Esophagus mucosa (tissue), 1 donor: ENCODE measurements at places on chromosomes 4 and X. TPM values are rescaled to one million over a fixed set of nuclear protein-coding genes. Genes with fewer than 3 reads are reported as not detected.
A peak's percentile ranks its signal among the peaks of the same experiment; 100 is the strongest.

PAGE1 gene
- not detected for total RNA-seq

IL2 gene
- not detected for total RNA-seq

GRCh38 chr4:86122404-86122803 lies 237.4 kb downstream of the MAPK10 start:
- no peak for ATAC-seq

NKRF gene
- total RNA-seq, result 7.5 TPM

DNA sequence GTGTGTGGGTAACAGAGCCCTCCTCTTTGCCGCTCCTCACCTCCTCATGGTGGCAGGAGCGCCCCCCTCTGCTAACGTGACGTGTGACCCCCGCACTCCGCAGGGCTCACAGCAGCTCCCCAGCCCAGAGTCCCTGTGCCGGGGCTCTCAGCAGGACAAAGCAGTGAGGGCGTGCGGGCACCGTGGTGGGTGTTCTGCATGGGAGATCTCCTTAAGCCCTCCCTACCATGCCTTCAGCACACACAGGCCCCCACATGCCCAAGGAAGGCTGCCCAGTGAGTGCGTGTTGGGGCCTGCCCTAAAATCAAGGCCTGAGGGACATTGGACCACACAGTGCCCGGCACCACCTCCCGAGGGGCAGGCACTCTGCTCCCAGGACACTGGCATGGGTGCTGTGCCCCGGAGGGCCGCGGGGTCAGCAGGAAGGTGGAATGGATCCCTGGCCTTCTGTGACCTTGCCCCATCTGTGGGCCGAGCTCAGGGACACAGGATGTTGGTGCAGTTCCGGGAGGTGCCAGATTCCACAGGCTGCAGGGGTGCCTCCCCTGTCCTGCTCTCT lies 10.1 kb downstream of the PSAPL1 start:
- no peak for ATAC-seq

- ATAC-seq, result peak; percentile 76
These were observed 134.7 kb downstream of the KLF8 start for GRCh38 chrX:56366901-56367300.

- ATAC-seq, result no peak
These were observed 26.4 kb downstream of the ANAPC10 start for GRCh38 chr4:145071560-145071959.

- no peak for ATAC-seq
These were observed 8.5 kb downstream of the FMR1 start for GRCh38 chrX:147920161-147920666.

GAB1 gene
- 30.2 TPM for total RNA-seq

GRCh38 chrX:69501429-69501828 lies 2.7 kb upstream of the NALF2 start:
- ATAC-seq, result no peak

DNA sequence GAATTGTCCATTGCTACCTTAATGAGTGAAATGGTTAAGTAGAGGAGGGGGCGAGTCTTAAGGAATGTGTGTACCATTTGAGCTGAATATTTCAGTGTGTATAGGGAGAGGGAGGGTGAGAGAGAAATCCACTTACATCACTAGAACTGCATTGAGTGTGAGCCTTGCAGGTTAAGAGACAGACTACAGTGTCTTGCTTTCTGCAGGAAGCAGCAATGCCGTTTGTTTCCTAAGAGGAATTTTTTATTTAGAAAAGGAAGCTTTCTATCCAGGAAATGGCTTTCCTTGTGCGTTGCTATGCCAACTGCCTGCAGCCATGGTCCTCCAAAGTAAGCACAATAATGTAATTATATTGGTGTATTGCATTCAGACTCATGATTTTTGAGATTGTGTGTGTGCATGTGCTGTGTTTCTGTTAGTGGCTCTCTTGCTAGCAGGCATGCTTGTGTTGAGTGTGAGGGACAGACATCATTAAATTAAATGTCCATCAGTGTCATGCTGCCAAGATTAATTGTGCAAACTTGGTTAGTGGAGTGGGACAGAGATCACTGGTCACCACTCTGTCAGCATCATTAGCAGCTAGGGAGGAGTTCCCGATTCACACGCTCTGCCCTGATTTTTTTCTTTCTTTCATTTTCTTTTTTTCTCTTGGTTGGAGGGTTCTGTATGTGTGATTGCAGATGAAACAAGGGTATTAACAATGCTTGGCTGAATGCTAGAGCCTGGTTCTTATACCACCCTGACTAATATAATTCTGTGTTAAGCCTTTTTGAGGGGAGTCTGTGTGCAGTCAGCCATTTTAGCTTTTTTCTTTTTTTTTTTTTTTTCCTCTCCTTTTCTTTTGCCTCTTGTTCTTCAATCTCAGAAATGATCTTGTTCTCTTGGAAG lies 164.3 kb downstream of the RAPGEF2 start:
- no peak for ATAC-seq

DNA sequence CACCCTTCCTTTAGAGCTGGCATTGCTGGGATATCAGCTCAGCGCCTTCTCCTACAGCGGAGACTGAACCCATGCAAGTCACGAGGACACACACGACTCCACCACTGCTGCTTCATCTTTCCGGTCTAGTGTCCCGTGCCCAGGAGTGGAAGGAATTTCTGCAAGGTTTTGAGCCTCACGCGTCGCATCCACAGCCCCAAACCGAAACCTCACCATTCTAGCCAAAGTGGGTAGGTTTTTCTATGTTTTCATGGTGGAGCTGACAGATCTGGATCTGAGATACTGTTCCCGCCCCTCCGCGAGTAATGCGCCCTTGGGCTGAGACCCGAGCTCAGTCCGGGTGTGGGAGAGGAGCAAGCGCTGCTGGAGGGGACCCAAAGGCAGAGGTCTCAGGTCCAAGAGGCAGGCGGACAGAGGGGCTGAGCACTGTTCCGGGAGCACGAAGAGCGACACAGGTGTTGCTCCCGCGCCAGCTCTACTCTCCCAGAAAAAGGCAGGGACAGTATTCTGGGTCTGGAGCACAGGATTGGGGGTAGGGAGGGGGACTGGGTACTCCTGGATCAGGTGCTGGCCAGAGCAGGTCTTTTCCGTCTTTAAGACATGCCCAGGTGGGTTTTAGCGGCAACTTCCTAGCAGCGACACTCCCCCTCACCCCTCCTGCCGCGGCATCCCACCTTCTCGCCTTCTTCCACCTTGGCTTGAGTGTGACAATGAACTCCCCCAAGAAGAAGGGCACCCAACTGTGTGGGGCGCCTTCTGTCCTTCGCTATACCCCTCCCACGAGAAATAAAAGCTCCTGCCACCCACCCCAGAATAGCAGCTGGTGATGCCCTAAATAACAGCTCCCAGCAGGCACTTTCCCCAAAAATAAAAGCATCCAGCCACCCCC lies 1.8 kb downstream of the EPHA5 start:
- no peak for ATAC-seq

DNA sequence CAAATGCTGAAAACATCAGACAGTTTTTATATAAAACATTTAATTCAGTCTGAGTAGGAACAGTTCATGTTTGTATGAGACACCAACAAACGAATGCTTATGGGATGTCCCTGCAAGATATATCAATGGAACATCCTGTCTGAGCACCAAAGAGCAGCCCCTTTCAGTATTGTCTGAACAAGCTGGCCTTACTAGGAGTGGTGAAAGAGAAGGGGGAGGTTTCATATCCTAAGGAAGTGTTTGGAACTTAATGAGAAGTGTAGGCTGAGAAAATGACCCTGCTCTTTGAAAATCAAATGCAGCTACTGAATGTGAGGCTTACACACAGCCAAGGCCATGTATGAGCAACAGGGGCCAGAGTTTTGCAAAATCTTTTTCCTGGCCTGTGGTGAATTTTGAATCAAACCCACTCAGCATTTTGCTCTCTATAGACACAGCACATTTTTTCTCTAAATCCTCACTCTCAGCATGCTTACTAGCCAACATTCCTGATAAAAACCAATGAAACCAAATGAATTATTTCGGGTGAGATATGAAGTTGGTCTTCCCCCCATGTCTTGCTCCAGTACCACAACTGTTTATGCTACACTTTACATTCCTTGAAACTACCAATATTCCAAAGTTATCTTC lies 119.4 kb downstream of the LUZP4 start:
- no peak for ATAC-seq

GRCh38 chrX:1025413-1025812 lies 187.0 kb downstream of the CRLF2 start:
- no peak for ATAC-seq

GRCh38 chr4:663438-664428 lies 10.3 kb downstream of the ATP5ME start:
- peak; percentile 32 for ATAC-seq

RIBC1 gene
- total RNA-seq, result 0.36 TPM

DNA sequence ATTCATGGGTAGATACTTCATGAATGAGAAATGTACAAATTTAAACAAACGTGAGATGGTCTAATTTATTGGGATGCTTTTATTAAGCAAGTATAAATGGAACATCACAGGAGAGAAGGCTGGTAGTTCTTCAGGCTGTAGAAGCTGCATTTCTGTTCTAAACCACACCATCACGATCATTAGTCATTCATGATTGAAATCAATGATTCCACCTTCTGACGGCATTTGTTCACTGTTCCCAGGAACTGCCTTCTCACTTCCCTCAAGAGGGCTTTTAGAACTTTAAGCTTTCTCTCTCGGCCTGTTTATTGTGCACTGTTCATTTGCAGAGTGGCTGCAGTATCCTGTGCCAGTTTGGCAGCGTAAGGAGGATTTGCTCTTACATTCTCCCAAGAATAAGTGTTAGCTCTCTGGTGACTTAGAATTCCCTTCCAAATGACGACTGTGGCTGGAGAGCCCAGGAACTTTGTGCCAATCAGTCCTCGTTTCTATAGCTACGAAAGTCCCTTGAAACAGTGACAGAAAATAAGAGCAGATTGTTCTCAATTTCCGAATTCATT lies 54.7 kb downstream of the MFAP3L start:
- no peak for ATAC-seq

PAGE5 gene
- total RNA-seq, result not detected

DNA sequence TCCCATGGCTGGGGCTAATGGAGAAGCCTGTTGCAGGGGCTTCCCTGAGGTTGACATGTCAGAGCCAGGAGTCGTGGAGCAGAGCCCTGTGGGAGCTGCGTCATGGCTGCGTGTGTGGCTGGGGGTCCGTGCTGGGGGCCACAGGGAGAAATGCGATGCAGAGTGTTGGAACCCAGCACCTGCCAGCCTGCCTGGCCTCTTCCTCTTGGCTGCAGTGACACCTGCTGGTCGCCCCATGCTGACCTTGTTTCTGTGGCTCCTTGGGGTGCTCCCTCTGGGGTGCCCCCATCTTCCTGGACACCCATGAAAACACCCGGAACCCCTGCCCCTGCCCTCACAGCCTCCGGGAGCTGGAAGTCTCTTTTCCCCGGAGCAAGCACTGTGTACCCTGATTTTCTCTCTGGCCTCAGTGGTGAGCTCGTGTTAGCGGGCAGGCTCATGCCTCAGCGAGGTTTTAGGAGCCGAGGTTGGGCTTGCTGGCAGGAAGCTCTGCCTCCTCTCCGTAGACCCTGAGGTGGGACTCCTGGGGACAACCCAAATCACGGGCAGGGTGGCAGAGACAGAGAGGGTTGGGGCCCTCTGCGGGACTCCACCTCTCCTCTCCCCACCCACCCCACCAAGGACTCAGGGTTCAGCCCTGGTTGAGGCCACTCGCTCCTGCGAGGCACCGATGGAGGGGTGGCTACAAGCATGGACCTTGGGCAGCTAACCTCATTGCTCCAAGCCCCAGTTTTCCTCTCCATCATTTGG lies 103.7 kb downstream of the SORCS2 start:
- ATAC-seq, result peak; percentile 64

TBC1D1 gene
- total RNA-seq, result 11.4 TPM

DNA sequence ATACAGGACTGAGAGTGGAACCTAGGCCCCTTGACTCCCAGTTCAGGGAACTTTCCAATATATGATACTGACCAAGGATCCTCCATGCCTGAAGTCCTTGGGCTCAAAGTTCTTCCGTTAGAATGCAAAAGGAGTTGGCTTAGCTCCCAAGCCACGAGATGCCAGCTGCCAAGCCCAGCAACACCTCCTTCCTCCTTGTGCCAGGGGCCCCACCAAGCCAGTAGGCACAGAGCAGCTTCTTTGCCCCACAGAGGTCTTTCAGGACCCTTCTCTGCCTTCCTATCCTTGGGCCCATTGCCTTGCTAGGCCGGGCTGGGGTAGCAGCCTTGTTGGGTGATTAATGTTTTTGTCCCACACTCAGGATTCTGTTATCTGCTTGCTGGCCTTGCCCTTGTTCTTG lies 105.6 kb downstream of the EFNB1 start:
- no peak for ATAC-seq

EDA2R gene
- 0.72 TPM for total RNA-seq

ASB9 gene
- 1.8 TPM for total RNA-seq

DNA sequence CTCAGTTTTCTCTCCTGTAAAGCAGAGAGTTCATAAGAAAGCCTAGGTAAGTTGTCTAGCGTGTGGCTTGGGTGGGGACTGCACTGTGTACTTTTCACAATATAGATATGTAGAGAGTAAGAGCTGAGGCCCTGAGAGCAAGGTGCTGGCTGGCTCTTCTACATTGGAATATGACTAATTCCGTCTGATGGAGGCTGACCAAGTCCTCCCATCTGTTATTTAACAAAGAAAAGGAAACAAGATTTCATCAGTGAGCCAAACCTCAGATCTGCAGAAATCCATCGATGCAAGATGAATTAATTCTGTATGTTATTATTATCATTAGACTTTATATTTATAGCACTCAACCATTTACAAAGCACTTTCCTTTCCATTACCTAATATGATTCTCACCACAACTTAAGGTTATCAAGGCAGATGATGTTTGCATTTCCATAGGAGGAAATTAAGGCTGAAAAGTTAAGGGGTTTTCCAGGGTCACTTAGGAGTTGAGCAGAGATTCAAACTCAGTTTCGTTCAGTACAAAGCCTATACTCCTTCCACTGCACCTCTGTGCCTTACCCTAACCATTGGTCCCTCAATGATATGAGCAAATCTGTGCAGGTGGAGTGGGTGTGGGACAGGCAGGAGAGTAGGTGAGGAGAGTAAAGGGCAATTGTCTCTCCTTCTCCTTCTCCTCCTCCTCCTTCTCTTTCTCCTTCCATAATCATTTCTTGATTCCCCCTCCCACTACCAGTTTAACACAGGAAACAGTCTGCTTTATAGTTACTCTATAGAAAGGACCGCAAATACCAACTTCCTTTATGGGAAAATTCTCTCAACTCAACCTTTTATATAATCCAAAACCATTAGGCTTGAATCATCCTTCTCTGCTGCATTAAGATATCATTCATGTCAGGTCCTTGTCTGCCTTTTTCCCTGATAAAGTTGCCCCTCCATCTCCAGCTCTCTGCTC lies 27.6 kb upstream of the SRD5A3 start:
- ATAC-seq, result peak; percentile 63

CXCL6 gene
- total RNA-seq, result 1.4 TPM

AKAP4 gene
- total RNA-seq, result not detected
